ENCODE measurements at places on chromosomes 7 and 10.

GRCh38 chr10:122802282-122802681 lies 43.4 kb downstream of the CUZD1 start:
- no peaks in the 10 kb centered on the region for H3K27me3 ChIP-seq
- no peak overlapping the region for H3K4me3 ChIP-seq

DNA sequence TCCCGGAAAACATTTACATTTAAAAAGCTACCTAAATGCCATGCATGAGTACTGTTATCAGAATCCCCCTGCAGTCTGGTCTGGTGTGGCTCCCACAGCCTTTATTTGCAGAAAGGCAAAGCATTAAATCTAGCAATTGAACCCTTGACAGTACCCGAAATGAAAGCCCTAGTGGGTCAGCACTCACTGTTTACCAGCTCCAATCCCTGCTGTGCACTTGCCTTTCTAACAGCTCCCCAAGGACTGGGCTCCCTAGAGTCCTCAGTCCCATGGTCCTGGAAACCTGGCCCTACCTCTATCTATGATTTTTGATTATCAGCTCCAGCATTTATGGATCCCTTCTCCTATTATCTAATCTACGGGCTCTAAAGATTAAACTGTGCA lies 1.9 kb upstream of the MACC1 start:
- no peaks in the 10 kb centered on the region for H3K36me3 ChIP-seq
- DNase-seq, result no peak
- no peak overlapping the region for H3K27ac ChIP-seq
- no peaks in the 10 kb centered on the region for H3K27me3 ChIP-seq

DNA sequence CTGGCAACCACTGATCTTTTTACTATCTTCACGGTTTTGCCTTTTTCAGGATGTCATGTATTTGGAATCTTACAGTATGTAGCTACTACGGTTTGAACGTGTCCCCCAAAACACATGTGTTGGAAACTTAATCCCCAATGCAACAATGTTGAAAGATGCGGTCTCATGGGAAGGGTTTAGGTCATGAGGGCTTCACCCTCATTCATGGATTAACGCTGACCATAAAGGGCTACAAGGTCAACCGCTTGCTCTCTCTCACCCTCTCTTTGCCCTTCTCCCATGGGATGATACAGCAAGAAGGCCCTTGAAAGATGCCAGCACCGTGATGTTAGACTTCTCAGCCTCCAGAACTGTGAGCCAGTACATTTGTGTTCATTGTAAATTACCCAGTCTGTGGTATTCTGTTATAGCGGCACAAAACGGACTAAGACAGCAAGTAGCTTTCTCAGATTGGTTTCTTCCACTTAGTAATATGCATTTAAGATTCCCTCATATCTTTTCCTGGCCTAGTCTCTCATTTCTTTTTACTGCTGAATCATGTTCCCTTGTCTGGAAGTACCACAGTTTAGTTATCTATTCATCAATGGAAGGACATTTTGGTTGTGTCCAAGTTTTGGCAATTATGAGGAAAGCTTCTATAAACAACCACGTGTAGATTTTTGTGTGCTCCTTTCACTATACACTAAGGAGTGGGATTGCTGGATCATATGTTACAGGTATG lies 3.0 kb upstream of the CRYGN start:
- DNase-seq, result no peak
- H3K27ac ChIP-seq, result no peak overlapping the region
- H3K27me3 ChIP-seq, result no peaks in the 10 kb centered on the region
- no peaks in the 10 kb centered on the region for H3K36me3 ChIP-seq
- H3K4me1 ChIP-seq, result no peaks in the 10 kb centered on the region
- H3K4me3 ChIP-seq, result no peak overlapping the region

DNA sequence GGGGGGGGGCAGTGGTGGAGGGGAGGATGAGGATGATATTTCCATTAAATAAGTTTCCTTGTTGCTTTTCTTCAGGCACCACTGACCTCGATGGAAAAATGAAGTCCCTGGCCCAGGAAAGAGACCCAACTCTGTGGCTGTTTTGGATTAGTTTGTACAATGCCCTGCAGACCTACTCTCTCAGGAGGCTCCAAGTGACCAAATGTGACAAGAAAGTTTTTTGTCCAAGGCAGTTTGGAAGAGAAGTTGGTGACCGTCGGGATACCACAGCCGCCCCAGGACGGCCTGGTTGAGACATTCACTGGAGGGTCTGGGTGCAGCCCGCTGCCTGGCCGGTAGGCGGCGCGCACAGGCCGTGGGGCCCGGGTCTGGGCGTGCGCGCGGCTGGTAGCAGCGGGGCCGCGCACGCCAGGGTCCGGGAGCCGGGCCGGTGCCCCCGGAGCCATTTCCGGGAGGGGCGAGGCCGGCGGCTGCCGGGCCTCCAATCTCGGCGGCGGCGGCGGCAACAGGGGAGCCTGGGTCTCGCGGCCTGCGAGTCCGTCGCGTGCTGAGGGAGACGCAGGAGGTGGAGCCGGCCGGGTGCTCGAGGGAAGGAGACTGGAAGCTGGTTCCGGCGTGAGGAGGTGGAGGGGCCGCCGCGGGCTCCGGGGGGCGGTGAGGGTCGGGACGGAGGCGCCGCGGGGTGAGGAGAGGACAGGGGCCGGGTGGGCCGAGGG lies at the start of gene SGPL1:
SGPL1 (plus strand) TSS at position 445 of the 716 bp plus-strand sequence. CDS start 906 bp downstream, outside the sequence.
- H3K36me3 ChIP-seq, result peaks cover 35% of the 10 kb centered on the region
- peak within 1 kb of the TSS; percentile 86 for H3K4me3 ChIP-seq
- peaks cover 8% of the 10 kb centered on the region for H3K4me1 ChIP-seq
- DNase-seq, result peak; percentile 92
- peak within 1 kb of the TSS; percentile 88 for H3K27ac ChIP-seq

DNA sequence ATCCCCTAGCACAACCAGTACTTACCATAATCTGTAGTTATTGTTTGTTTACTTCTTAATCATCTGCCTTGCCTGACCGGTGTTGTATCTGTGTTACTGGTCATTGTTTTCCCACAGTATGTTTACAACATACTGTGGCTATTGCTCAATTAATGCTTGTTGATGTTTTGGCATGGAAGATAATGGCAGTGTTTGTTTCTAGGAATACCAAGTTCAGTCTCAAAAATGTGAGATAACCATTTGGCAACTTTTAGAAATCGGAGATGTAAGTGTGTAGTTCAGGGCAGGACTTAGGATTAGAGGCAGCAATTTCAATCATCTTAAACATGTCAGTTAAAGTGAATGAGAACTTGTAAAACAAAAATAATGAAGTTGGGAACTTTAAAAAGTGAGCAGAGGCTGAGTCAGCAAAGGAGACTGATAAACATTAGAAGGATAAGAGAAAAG lies 8.2 kb downstream of the MINDY3 start:
- H3K27ac ChIP-seq, result no peak overlapping the region
- H3K4me3 ChIP-seq, result no peak overlapping the region
- no peaks in the 10 kb centered on the region for H3K27me3 ChIP-seq
- no peak for DNase-seq
- H3K36me3 ChIP-seq, result no peaks in the 10 kb centered on the region

GRCh38 chr7:25950488-25951413 lies 201.2 kb upstream of the NFE2L3 start:
- H3K27ac ChIP-seq, result no peak overlapping the region
- no peaks in the 10 kb centered on the region for H3K4me1 ChIP-seq
- H3K4me3 ChIP-seq, result peak overlapping the region; percentile 69

- peaks cover 40% of the 10 kb centered on the region for H3K4me1 ChIP-seq
- no peaks in the 10 kb centered on the region for H3K36me3 ChIP-seq
- no peak overlapping the region for H3K27ac ChIP-seq
- H3K4me3 ChIP-seq, result peak overlapping the region; percentile 3
Observed at GRCh38 chr7:70698219-70698832, 433.6 kb upstream of the GALNT17 start.

DNA sequence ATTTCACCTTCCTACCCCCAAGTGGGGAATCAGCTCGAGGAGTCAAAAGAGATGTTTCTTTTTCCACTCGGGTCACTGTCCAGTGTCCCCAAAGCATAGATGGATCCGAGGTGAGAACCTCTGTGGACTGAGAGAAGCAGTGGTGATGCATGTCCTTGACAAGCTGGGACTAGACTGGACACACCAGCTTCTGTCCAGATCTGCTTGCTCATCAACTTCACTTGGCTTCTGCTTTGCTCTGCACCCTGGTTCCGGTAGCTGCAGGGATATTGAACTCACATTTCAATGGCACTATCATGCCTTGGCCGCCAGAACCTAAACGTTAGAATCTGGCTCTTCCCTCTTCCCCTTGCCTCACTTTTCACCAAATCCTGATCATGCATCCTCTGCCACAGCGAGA lies 50.3 kb upstream of the CXCL12 start:
- H3K36me3 ChIP-seq, result no peaks in the 10 kb centered on the region
- H3K4me3 ChIP-seq, result no peak overlapping the region
- H3K27ac ChIP-seq, result no peak overlapping the region
- H3K4me1 ChIP-seq, result no peaks in the 10 kb centered on the region
- no peak for DNase-seq

DNA sequence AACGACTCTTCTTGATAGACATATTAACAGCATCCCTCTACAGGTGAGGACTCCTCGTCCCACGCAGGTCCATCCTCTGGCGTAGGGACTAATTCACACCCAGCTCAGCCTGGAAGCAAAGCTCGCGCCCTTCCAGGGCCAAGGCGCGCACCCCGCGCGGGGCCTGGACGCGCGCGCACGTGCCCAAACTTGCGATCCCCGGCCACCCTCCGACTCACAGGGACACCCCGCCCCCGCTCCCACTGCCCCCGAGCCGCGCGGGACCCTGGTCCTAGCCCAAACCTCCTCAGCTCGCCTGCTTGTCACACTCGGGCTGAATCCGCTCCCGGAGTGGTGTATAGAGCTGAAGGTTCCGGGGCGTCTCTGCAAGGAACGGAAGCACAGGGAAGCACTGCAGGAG lies 76.9 kb downstream of the ZNF248 start:
- no peak overlapping the region for H3K4me3 ChIP-seq
- H3K27ac ChIP-seq, result no peak overlapping the region
- DNase-seq, result no peak
- no peaks in the 10 kb centered on the region for H3K27me3 ChIP-seq
- no peaks in the 10 kb centered on the region for H3K36me3 ChIP-seq

- no peak for DNase-seq
- H3K36me3 ChIP-seq, result no peaks in the 10 kb centered on the region
- H3K4me1 ChIP-seq, result no peaks in the 10 kb centered on the region
- H3K4me3 ChIP-seq, result no peak overlapping the region
- H3K27ac ChIP-seq, result no peak overlapping the region
Observed at GRCh38 chr7:45221896-45222604, 64.5 kb downstream of the RAMP3 start.

- peak; percentile 57 for DNase-seq
- peak overlapping the region; percentile 71 for H3K4me3 ChIP-seq
- H3K27me3 ChIP-seq, result peaks cover 14% of the 10 kb centered on the region
- H3K4me1 ChIP-seq, result peaks cover 16% of the 10 kb centered on the region
- H3K27ac ChIP-seq, result no peak overlapping the region
- H3K36me3 ChIP-seq, result no peaks in the 10 kb centered on the region
Observed at GRCh38 chr10:42753507-42754154, 29.0 kb upstream of the BMS1 start.

GRCh38 chr10:3548076-3548475 lies 236.9 kb downstream of the KLF6 start:
- H3K4me1 ChIP-seq, result no peaks in the 10 kb centered on the region
- no peak for DNase-seq
- H3K36me3 ChIP-seq, result no peaks in the 10 kb centered on the region
- no peak overlapping the region for H3K27ac ChIP-seq
- H3K4me3 ChIP-seq, result no peak overlapping the region

DNA sequence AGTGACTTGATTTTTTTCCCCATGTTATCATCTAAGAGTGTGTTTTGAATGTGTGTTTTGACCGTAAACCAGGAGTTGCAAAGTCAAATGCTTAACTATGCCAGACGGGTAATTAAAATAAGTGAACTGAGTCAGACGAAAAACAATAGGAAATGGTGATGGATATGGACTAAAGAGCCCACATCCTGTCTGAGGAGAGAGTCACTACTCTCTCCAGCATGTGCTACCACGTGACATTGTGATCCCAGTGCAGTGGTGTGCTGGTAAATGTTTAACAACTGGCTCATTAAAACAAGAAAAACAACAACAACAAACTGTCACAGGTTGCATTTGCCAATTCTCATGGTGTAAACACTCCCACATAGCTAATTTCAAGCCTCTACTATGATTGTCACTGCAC lies 164.3 kb downstream of the SUGCT start:
- no peak overlapping the region for H3K27ac ChIP-seq
- H3K27me3 ChIP-seq, result no peaks in the 10 kb centered on the region
- DNase-seq, result no peak
- no peak overlapping the region for H3K4me3 ChIP-seq
- H3K36me3 ChIP-seq, result no peaks in the 10 kb centered on the region

GRCh38 chr7:70790215-70791073 lies 341.5 kb upstream of the GALNT17 start:
- peaks cover 79% of the 10 kb centered on the region for H3K36me3 ChIP-seq
- H3K4me3 ChIP-seq, result no peak overlapping the region
- H3K27ac ChIP-seq, result no peak overlapping the region
- DNase-seq, result no peak
- H3K27me3 ChIP-seq, result no peaks in the 10 kb centered on the region

DNA sequence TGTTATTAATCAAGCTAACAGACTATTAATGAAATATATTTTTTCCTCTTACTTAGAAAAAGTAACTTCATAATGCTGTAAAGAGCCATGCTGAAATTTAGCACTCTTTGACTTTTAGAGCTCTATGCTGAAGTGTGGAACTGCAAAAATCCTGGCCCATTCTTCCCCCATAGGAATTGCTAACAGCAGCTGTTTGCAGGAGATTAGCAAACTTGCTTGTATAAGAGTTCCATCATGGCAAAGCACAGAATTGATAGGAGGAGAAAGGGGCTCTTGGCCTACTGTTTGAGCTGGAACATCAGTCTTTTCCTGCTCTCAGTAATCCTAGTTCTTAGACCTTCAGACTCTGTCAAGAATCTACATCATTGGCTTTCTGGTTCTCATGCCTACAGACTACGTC lies 18.3 kb upstream of the GNAT3 start:
- no peaks in the 10 kb centered on the region for H3K36me3 ChIP-seq
- no peak for DNase-seq
- no peaks in the 10 kb centered on the region for H3K27me3 ChIP-seq
- no peak overlapping the region for H3K27ac ChIP-seq
- no peak overlapping the region for H3K4me3 ChIP-seq
- no peaks in the 10 kb centered on the region for H3K4me1 ChIP-seq

Measured in psoas muscle (tissue), 8 donors.